Glutamatergic neuron (in vitro differentiated cells): ENCODE measurements at places on chromosomes 7 and 10. TPM values are rescaled to one million over a fixed set of nuclear protein-coding genes. Genes with fewer than 3 reads are reported as not detected.

Gene PARD3
- 22.9 TPM for total RNA-seq

Gene AGAP9
- total RNA-seq = 23.7 TPM

Gene HNRNPA2B1
- 685 TPM for total RNA-seq

Gene TBXAS1
- total RNA-seq = not detected

Gene POLD2
- total RNA-seq = 71.2 TPM

Gene MACC1
- 0.29 TPM for total RNA-seq

Gene TWIST1
- not detected for total RNA-seq

Gene NPSR1
- total RNA-seq = not detected

Gene TMEM178B
- 49.8 TPM for total RNA-seq

Gene PKD2L1
- total RNA-seq = 0.44 TPM

Gene UCN3
- total RNA-seq = not detected

Gene CALHM3
- not detected for total RNA-seq

Gene ADAP1
- 61.1 TPM for total RNA-seq

Gene INMT
- 1.7 TPM for total RNA-seq

Gene ANXA8L1
- total RNA-seq = not detected

Gene CPEB3
- 8.0 TPM for total RNA-seq

Gene BRAT1
- 30.5 TPM for total RNA-seq

Gene VIPR2
- not detected for total RNA-seq

Gene GRM3
- total RNA-seq = not detected

Gene GPR26
- total RNA-seq = 0.10 TPM

Gene PNLIPRP2
- total RNA-seq = not detected

Gene UCMA
- not detected for total RNA-seq

Gene CDNF
- 2.2 TPM for total RNA-seq

Gene NRP1
- total RNA-seq = 100 TPM

Gene LRRC61
- 10.2 TPM for total RNA-seq

Gene MALRD1
- total RNA-seq = 0.27 TPM

Gene TAS2R4
- total RNA-seq = 1.0 TPM

Gene LHFPL3
- total RNA-seq = not detected

Gene FAM25A
- total RNA-seq = not detected
